Right renal cortex interstitium (tissue), 3 donors: ENCODE measurements at places on chromosomes 6 and 20. TPM values are rescaled to one million over a fixed set of nuclear protein-coding genes. Genes with fewer than 3 reads are reported as not detected.

DNA sequence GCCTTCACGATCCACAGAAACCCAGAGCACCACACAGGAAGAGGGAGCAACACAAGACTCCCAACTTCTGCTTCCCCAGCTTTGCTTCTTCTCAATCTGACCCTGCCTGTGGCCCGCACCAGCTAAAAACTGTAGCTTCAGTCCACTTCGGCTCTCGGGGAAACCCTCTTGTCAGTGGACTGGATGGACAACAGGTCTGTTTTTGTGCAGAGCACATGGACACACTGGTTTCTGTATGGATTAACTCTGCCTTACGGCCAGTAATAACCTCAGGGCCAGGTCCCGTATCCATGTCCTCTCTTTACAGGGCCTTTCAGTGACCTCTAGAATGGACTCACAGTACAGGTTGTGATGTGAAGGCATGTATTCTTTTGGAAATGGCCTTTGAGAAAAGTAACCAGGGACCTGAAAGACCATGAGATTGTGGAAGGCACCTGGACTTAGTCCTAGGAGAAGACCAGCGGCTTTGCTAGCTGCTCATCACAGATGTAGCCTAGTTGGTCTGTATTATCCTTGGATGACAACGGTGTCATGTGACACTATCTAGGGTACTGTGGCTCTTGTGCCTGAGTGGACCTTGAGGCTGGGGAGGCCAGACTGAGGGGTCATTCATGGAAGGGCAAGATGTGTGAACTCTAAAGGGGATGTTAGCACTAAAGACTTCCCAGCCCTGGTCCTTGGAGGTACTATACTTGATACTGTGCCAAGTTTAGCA is 5.8 kb downstream of the POLR1C start:
- DNase-seq: no peak

GRCh38 chr6:132548746-132549463 is 3.6 kb upstream of the TAAR8 start:
- DNase-seq: no peak

DNA sequence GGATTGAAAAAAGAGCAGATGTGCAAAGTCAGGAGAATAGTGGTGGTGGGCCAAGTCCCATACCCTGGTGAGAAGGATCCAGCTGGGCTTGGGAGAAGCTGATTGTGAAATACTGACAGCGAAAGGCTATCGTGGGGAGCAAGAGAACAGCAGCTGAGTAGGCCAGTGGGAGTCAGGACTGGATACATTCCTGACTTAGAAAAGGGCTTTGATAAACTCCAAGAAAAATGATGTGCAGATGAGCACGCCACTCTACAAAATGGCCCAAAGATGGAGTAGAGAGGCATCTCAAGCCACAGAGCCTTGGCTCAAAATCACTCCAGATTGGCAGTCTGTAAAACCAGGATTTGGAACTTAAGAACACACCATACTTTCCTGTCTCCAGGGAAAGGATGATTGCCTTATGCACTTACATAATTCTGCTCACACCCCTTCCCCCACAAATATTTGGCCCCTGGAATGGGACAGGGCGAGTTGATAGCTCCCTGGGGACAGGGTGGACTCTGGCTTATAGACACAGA is 578.7 kb downstream of the MAFB start:
- no peak for DNase-seq

DNA sequence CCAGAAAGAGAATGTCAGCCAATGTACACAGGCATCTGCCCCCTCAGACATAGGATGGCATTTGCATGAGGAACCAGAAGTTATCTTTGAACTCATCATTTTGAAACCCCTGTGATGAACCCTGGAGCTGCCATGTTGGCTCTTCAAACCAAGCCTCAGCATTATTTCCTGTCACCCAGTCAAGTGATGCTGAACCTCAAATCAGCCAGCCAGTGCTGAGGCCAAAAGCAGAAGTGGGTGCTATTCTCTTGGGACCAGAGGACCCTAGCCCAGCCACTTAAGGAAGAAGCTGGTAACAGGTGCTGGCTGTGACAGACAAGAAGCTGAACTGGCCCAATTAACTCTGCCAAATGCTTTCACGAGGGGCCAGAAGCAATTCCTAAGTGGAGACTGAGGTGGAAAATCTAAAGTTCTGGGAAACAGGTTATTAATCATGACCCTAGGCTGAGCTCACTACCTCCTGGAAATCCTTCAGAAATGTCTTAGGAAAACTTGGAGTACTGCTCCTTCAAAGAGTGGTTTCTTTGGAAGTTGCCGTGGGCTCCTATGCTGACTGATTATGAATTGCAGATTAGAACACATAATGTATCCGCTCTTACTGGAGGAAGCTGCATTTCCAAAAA is 4.0 kb downstream of the PKIG start:
- no peak for DNase-seq

GRCh38 chr6:96468681-96469224 is 52.9 kb upstream of the UFL1 start:
- no peak for DNase-seq

DNA sequence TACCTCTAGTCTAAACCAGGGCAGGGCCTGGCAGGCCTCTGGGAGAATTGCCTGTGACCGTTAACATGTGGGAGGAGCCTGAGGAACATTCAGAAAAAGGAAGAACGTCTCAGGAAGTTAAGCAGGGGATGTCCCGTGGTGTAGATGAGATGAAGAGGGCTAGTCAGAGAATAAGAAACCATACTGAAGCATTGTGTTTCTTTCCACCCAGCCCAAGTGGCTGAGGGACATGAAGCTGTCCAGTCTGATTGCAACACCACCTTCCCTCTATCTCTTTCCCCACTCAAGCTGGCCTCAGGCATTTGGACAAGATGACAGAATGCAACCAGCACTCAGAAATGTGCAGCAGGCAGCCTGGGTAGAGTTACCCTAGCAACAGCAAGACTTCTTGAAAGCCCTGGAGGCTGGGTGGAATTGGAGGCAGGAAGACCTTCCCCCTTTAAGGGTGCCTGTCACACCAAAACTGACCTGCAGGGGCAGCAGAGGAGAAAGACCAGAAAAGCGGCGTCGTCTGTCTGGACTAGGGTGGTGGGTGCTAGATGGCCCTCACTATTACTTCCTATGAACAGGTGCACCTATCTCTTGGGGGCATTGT is 186.1 kb downstream of the UNC5CL start:
- no peak for DNase-seq

GRCh38 chr20:54091120-54091480 is 20.7 kb upstream of the BCAS1 start:
- DNase-seq: no peak

DNA sequence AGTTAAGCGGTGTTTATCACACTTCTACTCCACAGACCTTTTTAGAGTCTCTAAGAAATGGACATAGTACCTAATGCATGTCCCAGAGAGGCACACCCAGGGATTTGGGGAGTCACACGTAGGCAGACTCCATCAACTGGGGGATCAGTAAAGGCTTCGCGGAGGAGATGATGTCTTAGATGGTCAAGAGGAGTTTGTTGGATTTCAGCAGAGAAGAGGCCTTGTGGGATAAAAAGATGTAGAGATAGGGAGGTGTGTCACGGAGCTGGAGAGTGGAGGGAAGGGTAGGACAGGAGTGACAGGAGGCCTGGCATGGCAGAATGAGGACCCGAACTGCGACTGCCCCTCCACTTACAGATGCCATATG is 9.1 kb downstream of the DYNLRB1 start:
- DNase-seq: no peak

GRCh38 chr6:141484711-141485110 is 648.0 kb upstream of the GJE1 start:
- DNase-seq: no peak

FAM83C gene
- polyA plus RNA-seq: 0.06 TPM

ADGB gene
- polyA plus RNA-seq: 0.75 TPM

DNA sequence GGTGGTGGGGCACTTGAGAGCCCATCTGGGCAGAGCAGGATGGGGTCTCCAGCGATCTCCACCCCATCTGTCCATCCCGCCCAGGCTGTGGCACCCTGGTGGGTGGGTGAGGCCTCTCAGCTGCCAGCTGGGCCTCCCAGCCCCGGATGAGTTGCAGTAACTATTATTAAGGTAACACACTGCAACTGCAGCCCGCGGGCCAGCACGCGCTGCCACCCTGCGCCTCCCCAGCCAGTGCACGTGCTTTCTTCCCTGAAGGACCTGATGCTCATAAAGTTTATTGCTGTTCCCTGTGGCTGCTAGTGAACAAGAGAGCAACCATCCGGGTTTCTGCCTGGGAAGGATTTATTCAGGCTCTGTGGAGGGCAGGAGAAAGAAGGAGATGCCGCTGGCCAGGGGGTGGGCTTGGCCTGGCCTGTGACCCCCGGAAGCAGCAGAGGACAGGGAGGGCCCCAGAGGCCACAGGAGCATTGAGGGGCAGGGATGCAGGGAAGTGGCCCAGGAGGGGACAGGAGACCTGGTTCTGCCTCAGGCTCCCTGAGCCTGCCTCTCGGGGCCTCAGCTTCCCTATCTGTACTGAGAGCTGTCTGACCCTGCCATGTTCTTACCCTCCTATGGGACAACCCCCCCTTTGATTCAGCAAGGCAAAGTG is 1.7 kb downstream of the IP6K3 start:
- no peak for DNase-seq

DNA sequence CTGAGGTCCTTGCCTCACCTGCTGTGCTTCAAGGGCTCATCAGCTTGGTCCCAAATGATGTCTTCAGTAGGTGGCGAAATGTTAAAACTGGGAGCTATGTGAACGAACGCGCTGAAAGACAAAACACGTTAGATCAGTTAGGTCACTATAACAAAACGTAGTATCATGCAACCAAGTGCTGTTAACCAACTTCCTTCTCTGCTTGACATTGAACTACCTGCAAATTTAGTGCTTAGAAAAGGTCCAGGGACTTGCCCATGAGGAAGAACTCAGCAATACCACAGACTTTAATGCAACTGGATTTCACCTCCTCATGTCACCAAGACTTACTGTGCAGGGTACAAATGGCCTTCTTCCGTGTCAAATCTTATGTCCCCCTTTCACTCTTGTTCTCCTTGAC is 24.8 kb downstream of the BACH2 start:
- no peak for DNase-seq

DNA sequence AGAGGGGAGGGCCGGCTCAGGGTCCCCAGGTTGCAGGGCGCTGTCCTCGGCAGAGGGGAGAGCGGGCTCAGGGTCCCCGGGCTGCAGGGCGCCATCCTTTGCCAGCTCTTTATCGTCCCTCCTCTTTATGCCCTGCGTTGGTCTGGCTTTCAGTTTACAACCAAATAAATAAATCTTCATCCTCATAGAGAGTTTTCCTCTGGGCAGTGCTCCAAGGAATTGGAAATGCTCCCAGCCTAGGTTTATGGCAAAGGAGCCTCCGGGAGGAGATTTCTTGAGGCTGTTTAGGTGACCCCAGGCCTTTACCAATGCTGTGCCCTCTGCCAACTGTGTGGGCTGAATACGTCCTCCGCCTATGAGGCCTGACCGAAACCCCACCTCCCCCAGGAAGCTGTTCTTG is 60.2 kb downstream of the CHMP4B start:
- DNase-seq: no peak

DNA sequence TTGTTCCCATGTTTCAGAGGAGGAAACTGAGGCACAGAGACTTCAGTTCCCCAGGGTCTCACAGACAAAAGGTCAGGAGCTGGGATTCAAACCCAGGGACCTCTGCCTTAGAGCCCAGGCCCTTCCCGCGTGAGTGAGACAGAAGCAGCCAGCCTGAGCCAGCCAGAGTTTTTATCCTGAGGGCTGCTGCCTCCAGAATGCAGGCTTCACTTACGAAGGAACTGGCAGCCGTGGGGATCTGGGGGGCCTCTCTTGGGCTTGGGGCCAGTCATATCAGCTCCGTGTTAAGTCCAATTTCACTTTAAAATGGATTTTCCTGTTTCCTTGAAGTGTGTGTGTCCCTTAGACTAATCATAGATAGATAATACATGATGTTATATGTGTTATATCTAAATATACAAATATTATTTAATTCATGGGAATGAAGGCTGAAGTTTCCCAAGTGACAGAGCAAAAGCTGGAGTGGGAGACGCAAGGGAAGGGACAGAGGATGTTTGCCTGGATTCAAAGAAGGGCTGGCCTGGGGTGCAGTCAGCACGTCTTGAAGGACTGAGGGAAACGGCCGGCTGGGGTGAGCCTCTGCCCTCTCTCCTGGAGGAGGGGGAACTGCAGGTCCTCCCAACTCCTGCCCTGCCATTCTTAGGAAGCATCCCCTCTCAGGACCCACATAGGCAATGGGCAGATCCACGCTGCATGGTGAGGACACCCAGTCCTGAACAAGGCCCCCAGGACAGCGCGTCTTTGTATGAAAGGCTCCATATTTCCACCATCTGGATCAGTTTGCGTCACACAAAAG is 320.1 kb downstream of the CDH4 start:
- DNase-seq: no peak

C20orf204 gene
- polyA plus RNA-seq: 0.51 TPM

- DNase-seq: no peak
These were observed 336.2 kb downstream of the ZFAND3 start for GRCh38 chr6:38155621-38156204.

DNA sequence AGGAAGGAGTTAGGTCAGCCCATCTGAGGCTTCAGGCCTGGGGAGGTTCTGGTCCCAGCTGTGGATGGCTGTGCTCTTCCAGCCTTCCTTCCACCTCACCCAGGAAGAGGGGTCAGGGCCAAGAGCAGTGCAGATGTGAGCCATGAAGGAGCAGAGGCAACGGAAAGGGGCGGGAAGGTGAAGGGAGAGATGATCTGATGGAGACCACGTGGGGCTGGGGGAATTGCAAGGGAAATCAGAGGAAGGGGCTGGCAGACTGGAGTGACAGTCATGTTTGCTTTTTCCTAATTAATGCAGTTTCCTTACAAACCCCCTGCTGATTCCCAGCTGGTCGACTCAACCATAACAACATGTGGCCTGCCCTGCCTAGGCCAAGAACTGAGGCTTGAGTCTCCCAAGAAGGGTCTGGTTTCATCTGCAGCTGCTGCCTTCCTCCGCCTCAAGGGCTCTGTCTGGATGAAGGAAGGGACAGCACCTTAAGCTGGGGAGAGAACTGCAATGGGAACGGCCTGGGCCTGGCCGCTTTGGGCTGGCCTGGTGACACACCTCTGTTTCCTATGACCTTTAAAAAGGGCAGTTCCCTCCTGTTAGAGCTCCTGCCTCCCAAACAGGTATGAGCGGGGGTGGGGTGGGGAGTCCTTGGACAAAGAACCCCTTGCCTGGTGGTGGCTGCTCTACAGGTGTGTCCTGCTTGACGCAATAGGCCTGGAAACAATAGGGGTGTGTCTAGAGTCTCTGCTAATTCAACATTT is 7.8 kb upstream of the MRPS18A start:
- no peak for DNase-seq

DNA sequence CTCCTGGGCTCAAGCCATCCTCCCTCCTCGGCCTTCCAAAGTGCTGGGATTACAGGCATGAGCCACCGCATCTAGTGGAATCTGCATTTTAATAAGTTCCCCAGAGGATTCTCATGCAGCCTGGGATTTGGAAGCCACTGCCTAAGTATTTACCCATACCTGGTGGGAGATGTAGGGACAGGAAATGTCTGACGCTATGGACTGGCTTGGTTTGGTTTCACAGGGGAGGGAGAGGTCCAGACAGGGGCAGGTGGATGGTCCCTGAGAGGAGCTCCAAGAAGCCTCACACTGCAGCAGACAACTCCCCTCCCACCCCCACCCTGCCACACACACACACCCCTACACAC is 4.4 kb downstream of the VSTM2L start:
- DNase-seq: no peak
